ENCODE measurements at places on chromosomes 1 and 21.
A peak's percentile ranks its signal among the peaks of the same experiment; 100 is the strongest.

GRCh38 chr1:16907870-16908758 is 12.3 kb downstream of the RNU1-2 start:
- DNase-seq, result no peak

DNA sequence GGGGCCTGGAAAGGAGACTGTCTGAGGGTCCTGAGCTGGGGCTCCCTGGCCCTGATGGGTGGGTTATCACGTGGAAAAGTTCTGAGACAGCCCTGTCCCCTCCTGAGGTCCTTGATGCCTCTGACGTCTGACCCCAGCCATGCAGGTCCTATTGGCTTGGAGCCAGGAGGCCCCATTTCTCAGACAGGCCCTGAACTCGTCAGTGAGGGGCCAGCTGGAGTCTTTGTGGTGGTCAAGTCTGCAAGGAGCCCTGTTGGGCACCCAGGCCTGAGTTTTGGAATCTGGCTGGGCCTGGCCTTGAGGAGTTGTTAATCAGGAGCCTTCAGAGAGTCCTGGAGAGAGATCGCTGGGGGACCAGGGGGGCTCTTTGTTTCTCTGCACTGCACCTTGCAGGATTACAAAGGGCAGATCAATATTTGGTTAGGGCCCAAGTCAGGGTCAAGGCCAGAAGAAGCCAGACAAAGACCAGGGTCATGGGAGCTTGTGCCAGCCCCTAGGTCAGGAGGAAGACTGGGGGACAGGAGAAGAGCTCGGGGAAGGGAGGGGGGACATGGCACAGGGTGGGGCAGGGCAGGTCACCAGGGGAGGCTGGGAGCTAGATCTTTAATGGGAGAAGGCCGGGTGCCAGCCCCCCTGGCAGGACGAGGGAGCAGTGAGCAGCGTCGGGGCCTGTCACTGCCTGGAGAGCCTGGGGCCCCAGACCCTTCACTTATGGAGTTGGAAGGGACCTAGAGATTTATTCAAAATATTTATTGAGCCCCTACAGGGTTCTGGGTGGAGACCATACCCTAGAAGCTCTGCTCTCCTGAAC is 83.2 kb downstream of the PTPRU start:
- no peak for DNase-seq

DNA sequence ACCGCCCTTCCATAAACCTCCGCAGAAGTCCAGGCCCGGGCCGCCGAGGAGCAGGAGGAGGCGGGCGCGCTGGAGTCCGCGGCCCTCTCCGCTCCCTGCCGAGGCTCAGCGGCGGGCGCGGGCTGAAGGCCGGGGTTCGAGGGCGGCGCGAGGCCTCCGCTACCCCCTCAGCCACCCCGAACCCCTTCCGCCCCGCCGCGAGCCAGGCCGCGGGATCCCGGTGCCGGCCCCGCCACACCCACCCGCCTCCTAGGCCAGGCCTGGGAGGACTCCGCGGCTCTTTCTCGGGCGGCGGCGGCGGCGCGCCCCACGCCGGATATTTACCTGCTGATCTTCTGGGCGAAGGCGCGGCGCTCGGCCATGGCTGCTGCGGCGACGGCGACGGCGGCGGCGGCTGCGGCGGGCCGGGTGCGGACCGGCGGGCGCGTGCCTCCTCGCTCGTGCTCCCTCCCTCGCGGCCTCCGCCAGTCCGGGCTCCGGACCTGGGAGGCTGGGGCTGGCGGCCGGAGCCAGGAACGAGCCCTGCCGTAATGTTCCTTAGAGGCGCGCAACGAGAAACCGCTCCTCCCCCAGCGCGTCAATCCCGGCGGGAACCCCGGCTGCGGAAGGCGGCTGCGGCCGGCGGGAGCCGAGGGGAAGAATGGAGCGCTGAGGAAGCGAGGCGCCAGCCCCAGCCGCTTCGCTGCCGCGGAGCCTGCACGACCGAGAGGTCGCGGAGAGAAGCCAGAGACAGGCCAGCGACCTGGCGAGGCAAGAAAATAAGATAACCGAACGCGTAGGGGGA is at the start of gene DOCK7:
DOCK7 (minus strand) TSS at position 484 of the 784 bp plus-strand sequence; CDS start at position 362, 122 bp downstream.
- DNase-seq, result peak; percentile 59

- DNase-seq, result no peak
Observed at GRCh38 chr21:34567604-34568155, 47.2 kb downstream of the RCAN1 start.

DNA sequence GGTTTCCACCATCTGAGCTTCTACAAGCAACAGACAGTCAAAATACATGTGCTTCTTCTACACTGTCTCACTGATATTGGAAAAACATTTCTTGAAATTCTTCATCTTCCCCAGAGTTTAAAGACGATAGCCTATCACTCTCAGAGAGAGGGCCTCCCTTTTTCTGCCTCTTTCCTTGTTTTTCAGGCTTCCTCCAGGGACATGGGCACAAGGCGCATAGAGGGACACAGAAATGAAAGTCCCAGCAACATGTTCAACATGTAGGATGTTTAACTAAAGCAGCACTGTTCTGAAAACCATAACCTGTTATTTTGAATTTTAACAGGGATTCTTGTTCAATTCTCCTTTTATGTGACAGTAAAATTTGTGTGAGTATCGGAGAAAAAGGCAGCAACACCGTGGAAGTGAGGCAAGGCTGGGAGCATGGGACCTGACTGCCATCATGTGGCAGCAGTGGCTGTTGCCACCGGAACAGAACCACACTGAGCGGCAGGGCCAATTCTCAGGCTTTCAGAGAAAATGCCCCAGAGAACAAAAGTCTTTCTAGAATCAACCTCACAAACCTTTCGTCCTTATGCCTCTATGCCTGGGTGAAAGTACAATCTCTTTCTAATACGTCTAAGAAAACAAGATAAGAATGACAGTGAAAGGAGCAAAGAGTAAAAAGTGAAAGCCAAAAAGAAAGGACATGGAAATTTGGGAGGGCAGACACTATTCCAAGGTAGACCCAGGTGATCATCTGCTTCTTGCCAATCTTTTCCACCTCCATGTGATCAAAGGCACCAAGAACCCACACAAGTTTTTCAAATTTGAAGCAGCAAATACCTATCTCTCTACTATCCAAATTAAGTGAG is 54.5 kb downstream of the PCNX2 start:
- DNase-seq, result peak; percentile 42

DNA sequence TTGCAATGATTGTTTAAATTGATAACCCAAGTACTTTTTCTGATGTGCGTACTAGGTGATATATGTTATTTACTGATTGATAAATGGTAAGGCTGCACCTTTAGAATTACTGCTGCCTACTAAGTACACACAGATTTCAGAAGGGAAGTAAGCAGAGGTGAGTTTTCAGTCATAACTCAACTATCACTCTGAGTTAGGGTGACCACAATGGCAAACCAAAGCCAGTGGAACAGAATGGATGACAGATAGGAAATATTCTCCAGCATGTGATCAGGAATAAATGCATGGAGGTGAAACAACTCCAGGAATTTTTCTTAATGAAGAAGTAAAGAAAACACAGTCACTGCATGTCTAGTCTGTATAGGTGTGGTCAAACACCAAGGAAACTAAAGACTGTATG is 7.5 kb upstream of the KCNJ15 start:
- no peak for DNase-seq

DNA sequence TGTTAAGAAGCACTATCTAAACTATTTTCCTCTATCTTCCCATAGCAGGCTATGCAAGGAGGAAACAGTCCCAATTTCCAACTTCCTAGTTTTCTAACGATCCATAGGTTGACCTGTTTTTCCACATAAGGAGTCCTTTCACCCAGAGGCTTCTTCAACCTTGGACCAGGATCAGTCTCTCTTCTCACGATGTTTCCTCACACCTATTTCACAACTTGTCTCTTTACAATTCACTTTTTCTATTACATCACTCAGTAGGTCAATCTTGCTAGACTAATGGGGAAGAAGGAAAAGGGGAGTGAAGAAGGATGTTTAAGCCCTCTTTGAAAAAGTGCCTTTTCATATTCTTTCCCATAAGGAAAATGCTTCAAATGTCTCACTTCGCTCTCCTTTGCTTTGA is 15.9 kb downstream of the PALMD start:
- DNase-seq, result no peak

DNA sequence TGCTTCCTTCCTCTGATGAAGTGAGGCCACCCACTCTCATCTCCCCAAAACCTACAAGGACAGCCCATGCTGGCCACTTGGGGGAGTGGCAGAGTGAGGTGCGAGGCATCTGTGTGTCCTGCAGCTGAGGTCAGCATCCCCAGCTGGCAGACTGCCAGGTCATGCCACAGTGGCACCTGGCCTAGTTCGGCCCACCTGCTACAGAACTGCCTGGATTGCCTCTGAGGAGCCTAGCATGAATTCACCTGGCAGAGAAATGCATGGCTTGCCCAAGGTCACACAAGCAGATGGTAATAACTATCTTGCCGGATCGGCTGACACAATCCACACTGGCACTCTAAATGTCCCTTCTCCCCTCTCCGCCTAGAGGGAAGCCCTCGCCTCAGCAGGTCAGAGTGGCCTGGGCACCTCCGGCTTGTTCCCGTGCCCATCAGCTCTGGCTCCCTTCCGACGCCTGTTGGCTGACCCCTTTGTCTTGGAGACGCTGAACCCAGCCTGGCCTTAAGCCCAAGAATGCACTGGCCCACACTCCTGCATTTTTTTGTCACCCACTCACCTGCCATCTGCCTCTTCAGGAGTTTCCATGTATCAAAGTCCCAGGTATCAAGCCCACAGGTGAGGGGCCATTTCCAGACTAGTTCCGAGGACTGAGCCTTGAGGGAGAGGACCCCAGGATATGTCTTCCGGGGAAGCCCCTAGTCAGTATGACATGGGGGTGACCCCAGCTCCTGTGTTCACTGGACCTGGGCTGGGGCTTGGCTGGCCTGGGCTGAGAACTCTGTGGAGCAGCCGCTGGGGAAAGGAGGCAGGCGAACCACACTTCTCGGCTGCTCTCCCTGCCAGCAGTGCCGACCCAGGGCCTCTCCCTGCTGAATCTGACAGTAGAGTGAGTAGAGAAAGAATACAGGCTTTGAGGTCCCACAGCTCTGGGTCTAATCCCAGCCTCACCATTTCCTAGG is 21.7 kb downstream of the ECE1 start:
- no peak for DNase-seq

DNA sequence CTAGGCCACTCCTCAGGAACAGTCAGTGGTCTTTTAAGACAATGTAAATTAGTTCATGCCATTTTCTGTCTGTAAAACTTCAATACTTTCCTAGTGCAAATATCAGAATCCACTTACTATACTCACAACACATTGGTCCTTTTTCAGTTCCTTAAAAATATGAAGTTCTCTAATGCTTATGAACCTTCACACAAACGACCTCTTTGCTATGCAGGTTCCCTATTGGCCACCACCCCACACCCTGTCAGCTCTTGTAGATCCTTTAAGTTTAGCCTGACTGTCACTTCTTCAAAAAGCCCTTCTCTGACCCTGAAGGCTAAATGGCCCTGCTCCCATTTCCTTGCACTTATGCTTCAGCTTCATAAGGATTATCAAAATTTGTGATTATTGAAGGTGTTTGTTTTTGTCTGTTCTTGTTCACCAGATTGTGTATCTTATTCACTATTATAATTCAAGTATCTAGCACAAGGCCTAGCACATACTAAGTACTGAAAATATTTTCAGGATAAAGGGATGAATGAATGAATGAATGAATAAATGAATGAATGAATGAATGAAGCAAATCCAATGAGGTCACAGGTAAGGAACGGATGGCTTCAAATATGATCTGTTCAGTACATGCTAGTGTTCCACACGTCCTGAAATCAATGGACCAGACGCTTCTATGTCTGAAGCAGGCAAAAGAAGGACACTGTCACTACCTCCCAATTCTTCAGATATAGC is 373.9 kb downstream of the VAV3 start:
- DNase-seq, result no peak

DNA sequence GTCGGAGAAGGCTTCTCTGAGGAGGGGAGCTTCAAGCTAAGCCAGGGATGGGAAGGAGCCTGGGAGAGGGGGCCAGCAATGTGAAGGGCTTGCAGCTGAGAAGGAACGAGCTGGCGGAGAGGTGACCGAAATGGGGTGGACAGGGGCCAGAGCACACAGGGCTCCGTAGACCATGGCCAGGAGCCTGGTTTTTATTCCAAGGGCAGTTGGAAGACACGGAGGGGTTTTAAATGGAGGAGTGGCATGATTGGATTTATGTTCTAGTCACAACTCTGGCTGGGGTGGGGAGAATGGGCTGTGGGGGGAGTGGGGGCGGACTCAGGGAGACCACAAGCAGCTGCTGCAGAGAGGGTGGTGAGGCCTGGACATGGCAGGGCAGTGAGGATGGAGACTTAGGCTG is 5.1 kb upstream of the EPS8L3 start:
- DNase-seq, result no peak

- DNase-seq, result no peak
Observed at GRCh38 chr21:34834852-34835501, 166.2 kb downstream of the CLIC6 start.

GRCh38 chr21:25934771-25935224 is 200.0 kb downstream of the GABPA start:
- DNase-seq, result peak; percentile 19

- no peak for DNase-seq
Observed at GRCh38 chr1:183553764-183554163, 36.5 kb downstream of the NCF2 start.

DNA sequence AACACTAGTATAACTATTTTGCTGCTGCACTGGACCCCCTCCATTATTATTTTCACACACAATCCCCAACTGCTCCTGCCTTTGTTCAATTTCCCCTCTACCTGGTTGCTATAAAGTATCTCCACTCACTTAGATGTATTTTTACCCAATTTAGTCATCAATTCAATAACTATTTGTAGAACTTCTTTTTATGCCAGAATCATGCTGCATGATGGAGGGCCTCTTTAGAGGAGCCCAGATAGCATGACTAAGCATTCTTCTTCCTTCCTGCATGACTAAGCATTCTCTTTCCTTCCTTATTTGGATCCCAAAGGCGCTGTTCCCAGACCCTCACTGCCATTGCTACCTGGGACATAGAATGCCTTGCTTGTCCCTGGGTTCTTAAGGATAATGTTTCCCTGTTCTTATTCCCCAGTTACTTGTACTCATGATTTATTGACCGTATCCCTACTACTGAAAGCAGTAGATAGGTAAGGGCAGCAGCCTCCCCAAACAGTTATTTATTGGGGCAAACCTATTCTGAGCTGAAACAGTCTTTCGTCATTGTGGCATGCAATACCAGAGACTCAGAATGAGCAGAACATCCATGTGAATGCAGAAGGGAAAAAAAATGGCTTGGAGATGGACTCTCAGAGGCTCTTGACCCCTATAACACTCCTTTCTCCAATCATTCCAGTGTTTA is 89.3 kb upstream of the AKT3 start:
- DNase-seq, result no peak

- no peak for DNase-seq
Observed at GRCh38 chr1:168550971-168551370, 7.2 kb upstream of the XCL2 start.

- DNase-seq, result no peak
Observed at GRCh38 chr1:89954401-89954800, 40.5 kb upstream of the ZNF326 start.

GRCh38 chr21:45507523-45507875 is 34.7 kb downstream of the SLC19A1 start:
- no peak for DNase-seq

DNA sequence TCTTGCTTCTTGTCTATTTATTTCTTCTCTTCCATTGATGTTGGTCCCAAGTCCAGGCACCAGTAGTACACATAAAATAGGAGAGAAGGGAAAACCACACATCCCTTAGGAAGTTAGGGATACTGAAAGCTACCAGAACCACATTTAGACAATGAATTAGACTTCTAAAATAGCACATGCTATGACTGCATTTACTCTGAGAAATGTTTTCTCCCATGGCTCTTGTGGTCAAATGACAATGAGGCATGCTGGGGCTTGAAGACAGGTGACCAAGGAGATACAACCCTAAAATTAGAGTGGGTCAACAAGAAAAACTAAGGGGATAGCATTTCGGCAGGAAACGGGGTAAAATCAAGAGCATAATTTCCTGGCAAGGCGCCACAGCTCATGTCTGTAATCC is 17.1 kb downstream of the MTOR start:
- no peak for DNase-seq
